ENCODE measurements at places on chromosomes 1 and 21.

GRCh38 chr1:223558512-223558911, 107.0 kb downstream of the CAPN8 start:
- no peak for DNase-seq

DNA sequence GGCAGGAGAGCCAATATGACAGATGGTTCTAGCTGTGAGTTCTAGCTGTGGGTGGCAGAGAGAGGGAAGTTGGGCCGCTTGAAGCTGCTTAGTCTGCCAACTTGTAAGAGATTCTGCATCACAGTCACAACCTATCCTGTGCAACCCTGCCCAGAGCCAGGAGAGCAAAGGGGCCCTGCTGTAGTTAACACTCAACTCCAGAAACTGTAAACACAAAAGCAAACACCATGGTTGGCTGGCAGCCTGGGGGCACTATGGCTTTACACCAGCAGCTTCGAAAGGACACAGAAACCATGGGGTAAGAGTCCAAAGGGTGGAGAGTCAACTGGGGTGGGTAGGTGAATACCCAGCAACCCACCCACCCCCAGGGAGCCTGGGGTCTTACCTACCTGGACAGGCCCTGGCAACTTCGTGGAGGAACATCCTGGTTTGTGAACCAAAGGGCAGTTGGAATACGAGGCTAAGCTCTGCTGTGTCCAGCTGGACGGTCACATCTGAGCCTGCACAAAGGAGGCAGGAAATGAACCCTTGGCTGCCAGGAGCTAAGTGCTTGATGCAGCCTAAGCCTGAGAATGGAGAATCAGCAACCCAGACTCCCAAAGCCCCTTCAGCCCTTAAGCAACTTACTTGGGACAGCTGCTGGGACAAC, 6.4 kb downstream of the INPP5B start:
- no peak for DNase-seq

DNA sequence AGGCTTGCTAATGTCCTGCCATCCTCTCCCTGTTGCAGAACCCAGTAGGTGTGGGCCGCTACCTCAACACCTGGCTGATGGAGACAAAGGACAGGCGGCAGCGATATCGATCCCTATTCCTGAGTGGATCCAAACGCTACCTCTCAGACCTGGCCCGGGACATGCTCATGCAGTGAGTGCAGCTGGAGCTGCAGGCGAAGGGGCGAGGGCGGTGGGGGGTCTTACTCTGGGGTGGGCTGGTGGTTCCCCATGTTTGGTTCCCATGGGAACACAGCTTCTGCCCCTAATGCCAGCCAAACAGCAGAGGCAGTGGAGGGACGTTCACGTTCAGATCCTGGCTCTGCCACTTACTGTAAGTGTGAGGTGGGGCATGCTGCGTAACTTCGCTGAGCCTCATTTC, 15.8 kb upstream of the TTC22 start:
- DNase-seq: no peak

DNA sequence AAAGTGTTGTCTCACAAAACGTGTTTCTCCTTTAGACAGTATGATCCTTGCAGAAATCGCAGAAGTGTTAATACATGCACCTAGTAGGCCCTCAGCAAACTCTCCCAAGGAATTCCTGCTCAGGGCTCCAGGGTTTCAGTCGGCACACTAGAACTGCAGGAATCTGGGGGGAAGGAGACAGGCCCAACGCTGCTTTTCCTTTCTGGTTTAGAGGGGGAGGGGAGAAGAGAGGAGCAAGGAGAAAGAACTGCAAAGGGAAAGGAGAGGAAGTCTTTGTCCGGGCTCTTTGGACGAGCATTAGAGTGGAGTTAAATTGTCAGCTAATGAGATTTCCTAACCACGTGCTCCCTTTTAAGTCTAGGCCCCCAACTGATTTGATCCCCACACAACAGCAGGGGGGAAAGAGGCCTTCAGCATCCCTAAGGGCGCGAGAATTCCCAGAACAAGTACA, 103.7 kb upstream of the SOD1 start:
- no peak for DNase-seq

GRCh38 chr1:34928699-34929496, 552 bp downstream of the DLGAP3 start:
- no peak for DNase-seq

DNA sequence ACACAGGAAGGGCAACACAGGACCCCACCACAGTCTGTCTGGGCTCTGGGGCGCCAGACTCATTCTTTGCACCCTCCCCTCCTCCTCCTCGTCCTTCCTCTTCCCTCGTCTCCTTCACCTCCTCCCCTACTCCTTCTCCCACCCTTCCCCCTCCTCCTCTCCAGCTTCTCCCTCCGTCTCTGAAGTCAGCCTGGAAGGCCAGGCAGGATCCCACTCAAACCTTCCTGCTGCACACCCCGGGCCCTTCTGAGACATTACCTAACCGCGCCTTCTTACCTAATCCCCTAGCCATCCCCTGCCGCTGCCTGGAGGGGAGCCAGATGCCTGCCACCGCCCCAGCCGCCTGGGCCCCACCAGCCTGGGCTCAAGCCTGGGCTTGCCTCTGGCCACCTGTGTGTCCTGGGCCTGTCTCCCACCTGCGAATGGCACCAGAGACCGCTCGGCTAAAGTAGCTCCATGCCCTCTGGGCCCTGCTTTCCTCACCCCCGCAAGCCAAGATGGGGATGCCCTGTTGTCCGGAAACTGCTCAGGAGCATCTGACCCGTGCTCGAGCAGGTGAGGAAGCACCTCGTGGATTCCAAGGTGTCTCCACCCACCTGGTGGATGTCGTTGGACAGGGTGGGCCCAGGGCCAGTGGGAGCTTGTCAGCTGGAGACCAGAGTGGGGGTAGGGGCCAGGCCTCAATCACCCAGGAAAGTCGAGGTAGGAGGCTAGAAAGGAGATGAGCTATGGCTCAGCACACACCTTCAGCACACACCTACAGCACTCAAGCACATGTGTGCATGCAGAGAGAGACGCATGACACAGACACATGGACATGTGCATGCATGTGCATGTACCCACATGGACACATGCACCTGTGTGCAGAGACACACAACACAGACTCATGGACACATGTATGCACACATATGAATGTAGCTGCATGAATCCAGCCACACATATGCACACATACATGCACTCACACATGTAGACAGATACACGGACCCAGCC, 31.9 kb downstream of the WNT9A start:
- DNase-seq: no peak

GRCh38 chr1:176559878-176560277, 96.9 kb downstream of the PAPPA2 start:
- DNase-seq: no peak

Data from stimulated activated CD4-positive, alpha-beta T cell treated with anti-CD3 and anti-CD28 coated beads, TNF-alpha, amount 100 ng/mL, for 48 hours (primary cell).